ENCODE measurements at places on chromosomes 16 and 17.

DNA sequence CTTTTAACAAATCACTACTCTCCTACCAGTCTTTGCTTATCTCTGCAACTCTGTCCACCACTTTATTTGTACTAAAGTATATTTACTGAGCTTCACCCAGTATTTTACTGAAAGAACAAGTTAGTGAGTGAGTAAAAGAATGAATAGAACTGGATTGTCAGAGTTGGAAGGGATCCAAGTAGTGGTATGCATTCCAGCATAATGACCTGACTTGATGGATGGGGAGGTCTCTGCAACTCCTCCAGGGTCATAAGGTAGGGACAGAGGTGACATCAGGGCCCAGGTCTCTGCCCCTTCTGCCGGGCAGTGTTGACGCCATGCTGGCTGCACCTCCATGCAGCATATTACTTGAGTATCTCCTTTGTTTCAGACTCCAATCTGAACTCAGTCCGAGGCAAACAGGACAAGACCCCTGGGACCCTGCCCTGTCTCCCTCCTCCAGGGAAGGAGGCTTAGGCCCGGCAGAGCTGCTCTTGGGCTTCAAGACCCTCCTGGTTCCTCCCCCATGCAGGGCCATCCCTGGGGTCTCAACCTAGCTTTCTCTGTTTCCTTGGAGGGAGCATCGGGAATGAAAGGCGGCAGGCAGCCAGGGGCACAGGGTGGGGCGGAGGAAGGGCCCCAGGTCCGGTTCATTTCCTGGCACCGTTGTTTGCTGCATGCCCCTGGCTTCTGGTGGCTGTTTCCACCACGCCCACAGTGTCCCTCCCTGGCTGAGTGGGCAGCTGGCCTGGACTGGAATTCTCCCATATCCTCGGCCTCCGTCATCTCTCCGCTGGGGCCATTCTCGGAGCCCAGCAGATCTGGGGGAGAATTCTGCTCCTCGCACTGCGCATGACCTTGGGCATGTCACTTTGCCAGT, 12.4 kb upstream of the ITGA3 start:
- no peak for DNase-seq

- no peak for DNase-seq
Observed at GRCh38 chr17:78147315-78147998, 1.3 kb downstream of the C17orf99 start.

GRCh38 chr17:32523827-32524552, 37.2 kb downstream of the CDK5R1 start:
- no peak for DNase-seq

- no peak for DNase-seq
Observed at GRCh38 chr17:2068519-2069051, 13.7 kb downstream of the HIC1 start.

Data from skeletal muscle cell (primary cell).